ENCODE measurements at places on chromosomes 16 and 17.

GRCh38 chr16:27208796-27209195 is 5.5 kb downstream of the KDM8 start:
- no peak for DNase-seq

DNA sequence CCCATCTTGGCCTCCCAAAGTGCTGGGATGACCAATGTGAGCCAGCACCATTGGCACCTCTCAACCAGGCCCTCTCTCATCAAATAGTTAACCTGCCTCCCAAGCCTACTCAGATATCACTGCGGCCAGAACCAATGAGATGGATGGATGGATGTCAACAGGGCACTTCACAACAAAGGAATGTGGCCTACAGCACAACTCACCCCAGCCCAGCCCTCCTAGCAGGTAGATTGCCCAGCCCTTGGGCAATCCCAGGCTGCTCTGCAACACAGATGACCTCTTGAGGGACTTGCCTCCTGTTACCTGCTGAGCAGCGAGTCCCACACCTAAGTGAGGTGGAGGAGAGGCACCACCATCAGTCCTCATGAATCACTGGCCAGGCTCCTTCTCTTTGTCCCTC is 22.6 kb upstream of the KIFC3 start:
- no peak for DNase-seq

- no peak for DNase-seq
Observed at GRCh38 chr16:85401917-85402766, 211.0 kb upstream of the GSE1 start.

- DNase-seq: no peak
Observed at GRCh38 chr16:66846831-66847230, 2.6 kb downstream of the CA7 start.

DNA sequence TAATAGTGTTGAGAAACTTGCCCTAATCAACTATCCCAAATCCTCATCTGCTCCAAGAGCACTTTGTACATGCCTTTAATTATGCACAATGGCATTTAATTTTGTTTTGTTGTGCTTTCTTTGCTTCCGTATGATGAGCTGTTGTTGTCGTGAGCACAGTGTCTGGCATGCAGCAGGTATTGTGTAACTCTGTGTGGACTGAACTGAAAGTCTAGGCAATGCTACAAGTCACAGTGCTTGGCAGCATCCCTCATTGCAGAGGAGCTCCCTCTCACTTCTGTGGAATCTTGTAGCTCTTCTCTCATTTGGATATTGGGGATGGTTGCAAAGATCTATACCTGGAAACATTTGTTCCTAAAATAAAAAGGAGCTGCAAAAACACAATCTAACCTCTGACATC is 502.2 kb upstream of the CA10 start:
- no peak for DNase-seq

- no peak for DNase-seq
Observed at GRCh38 chr16:23284584-23284983, 17.5 kb upstream of the SCNN1B start.

DNA sequence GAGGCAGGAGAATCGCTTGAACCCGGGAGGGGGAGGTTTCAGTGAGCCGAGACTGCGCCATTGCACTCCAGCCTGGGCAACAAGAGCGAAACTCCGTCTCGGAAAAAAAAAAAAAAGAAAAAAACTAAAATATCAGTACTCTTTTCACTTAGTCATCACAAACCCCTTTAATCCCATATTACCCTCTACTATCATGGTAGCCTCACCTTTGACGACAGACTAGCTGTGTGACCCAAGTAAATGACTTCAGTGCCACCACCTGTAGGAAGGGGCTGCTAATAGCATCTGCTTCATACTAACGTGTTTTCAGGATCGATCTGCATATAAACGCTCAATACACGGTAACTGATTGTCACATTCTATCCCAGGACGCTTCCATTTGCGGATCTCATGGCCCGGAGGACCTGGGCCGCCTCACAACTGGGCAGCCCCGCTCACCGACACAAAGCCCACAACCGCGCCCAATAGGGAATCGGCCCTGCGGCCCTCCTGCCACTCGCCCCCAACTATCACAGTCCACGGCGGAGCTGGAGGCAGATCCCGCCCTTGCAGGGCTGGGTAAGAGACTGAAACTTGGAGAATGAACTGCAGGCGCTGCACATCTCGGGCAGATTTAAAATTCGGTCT is 1.1 kb upstream of the ZNF263 start:
- DNase-seq: no peak

DNA sequence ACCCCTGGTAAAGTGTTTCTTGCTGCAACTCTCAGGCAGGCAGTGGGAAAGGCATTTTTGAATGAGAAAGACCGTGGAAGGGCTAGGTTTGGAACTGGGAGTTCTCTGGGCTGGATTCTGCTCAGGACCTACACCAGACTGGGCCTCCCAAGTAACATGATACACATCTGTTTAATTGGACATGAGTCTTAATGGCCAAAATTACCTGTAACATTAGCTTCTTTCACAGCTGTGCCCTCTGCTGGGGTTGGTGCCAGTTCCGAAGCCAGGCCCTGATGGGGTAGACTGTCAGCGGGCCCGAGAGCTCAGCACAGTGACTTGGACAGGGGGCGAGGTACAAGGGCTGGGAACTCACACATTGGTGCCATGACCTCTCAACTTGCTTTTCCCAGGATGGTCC is 118.9 kb upstream of the IRX3 start:
- no peak for DNase-seq

- DNase-seq: no peak
Observed at GRCh38 chr17:62724398-62725146, 83.5 kb downstream of the MARCHF10 start.

DNA sequence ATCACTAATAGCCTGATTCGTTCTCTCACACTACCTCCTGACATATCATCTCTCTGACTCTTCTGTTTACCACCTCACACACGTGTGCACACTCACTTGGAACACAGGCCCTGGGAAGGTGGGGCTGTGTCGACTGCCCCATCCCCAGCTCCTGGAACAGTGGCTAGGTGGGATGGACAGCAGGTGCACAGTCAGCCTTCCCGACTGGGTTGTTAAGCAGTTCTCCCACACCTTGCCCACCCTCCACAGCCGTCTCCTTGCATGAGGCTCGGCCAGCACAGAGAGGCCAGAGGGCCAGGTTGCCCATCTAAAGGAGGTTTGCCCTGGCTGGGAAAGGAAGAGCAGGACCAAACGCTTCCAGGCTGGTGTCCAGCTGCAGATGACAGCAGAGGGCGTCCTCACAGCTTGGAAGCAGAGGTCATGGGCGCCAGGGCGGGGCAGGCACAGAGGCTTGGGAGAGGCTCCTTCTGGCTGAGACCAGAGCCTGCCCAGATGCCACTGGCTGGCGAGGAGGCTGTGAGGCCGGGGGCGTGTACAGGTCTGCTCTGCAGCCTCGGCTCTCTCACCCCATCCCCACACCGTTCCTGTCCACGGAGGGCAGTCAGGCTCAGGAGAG is 92.8 kb downstream of the AMFR start:
- DNase-seq: no peak

DNA sequence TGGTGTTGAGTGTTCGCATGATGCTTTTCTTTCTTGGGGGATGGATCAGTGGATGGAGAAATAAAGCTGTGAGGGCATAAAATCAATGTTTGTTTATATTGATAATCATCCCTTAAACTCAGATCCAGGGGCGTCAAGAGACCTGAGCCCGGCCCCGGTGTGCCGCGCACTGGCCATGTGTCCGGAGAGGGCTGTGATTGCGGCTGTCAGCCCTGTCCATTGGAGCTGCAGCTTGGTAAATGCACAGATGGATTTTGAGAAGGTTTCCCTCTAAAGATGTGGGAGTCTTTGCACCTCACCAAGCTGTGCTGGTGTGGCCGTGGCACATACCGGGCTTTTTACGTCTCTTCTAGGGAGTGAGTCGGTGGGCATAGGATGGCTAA is 21.6 kb upstream of the ZNF750 start:
- no peak for DNase-seq

- no peak for DNase-seq
Observed at GRCh38 chr17:628089-628941, 86.3 kb downstream of the VPS53 start.

GRCh38 chr17:71519285-71519684 is 601.5 kb upstream of the SOX9 start:
- DNase-seq: no peak

- DNase-seq: no peak
Observed at GRCh38 chr16:2205967-2206313, 686 bp downstream of the MLST8 start.

- no peak for DNase-seq
Observed at GRCh38 chr16:84741340-84741830, 41.6 kb downstream of the USP10 start.

- no peak for DNase-seq
Observed at GRCh38 chr17:7064261-7064660, 15.8 kb downstream of the CLEC10A start.

DNA sequence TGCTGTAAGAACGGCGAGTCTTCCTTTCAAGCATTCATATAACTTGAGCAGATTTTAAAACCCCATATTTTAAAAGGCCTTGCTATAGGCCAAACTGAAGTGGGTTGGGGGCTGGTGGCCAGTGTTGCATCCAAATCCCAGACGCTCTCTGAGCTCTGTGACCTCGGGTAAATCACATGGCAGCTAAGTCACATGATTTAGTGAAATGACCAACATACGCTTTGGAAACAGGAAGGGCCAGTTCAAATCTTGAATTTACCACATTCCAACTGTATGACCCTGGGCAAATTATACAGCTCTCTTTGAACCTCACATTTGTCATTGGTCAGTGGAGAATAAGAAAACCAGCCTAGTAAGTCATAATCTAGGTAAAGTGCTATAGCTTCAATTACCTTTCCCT is 519.3 kb downstream of the HAPSTR1 start:
- no peak for DNase-seq

DNA sequence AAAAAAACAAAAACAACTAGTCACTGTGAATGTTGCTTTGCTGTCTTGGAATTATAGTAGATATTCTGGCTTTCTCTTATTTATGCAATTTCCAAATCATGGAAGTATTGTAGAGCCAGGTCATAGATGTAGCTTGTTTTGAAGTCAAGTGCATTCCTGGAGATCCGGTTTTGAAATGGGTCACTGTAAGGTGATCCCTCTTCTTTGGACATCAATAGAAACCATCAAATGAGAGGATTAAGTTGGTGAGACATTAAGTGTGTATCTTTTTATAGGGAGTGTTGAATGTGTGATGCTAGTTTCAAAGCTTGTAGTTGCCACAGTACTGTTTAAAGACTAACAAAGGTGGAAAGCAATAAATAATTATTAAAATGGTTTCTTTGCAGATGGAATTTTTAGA is 4.5 kb downstream of the PRKAR1A start:
- DNase-seq: no peak

- DNase-seq: no peak
Observed at GRCh38 chr16:69741951-69742904, 12.5 kb downstream of the NOB1 start.

GRCh38 chr16:14278749-14279148 is 207.6 kb downstream of the MRTFB start:
- no peak for DNase-seq

DNA sequence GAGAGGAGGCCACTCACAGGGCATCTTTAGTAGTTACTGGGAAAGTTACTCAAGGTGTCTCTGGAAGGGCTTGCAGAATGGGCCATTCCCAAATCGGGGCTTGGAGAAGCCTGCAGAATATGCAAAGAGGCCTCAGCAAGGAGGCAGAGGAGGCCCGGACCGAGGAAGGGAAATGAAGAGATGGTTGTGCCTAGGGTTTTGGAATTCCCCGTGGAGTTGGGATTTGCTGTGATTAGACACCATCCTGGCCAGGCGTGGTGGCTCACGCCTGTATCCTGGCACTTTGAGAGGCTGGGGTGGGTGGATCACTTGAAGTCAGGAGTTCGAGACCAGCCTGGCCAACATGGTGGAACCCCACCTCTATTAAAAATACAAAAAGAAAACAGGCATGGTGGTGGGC is 193.0 kb downstream of the IRF8 start:
- DNase-seq: no peak

DNA sequence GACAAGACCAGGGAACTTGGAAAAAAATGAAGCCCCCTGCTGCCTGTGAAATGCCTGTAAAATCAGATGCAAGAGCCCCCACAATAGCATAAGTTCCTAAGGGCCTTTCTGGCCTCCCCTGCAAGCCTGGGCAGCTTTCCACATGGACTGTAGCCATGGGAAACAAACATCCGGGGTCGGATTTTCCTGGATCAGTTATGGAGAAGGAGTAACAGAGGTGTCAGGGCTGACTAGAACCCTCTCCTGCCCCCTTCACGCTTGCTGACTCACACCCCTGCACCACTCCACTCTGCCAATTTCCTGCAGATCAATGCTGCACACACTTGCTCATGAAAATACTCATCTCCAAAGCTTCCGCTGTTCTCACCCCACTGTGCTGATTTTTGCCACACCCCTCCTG is 258.6 kb downstream of the CBLN1 start:
- no peak for DNase-seq

GRCh38 chr17:3966720-3967363 is 2.6 kb upstream of the ATP2A3 start:
- DNase-seq: no peak

DNA sequence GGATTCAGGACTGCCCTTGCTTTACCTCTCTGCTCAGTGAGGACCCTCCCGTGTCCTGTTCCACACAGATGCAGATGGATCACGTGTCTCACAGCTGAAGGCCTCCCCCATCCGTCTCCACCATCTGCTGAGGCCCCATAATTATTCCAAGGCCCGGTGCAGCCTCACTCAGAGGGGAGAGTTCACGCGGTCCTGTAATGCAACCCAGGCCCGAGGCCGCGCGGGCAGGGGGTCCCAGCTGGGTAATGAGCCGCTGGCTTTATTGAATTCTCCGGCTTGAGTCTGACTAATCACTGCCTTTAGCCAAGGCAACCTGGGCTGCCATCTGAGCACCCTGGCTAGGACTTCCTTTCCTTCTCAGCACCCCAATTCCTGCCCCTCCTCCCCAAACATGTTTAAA is 4.4 kb upstream of the WFIKKN2 start:
- no peak for DNase-seq

DNA sequence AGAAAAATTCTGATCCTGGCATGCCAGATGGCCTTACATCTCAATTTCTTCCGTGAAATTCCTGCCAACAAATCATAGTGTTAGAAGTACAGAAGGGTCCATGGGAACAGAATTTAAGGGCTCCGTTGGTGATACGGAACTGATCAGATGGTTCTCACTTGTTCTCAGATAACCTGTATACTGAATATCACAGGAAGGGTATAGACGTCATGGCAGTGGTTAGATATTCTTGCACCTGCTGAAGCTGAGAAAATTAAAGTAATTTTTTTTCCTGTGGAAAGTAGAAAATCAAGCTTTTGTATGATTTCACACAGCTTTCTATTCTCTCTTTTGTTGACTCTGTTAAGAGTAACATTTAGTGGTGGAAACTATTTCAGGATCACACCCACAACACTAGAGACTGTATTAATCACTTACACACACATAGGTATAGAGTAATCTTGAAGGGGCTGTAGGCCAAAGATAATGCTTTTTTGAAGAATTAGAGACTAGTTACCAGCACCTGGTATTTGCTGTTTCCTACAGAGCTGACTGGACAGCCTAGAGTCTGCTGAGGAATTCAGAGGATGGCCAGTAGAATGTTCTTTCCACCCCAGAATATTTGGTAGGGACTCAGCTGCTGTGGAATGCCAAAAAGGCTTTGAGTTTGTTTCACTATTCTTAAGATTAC is 7.5 kb downstream of the TENT4B start:
- DNase-seq: no peak

GRCh38 chr16:12538667-12539091 is 265.0 kb downstream of the CPPED1 start:
- DNase-seq: no peak
